ENCODE measurements at places on chromosomes 12 and 14.
A peak's percentile ranks its signal among the peaks of the same experiment; 100 is the strongest.

- DNase-seq, result no peak
Observed at GRCh38 chr12:30696486-30696885, 817 bp upstream of the IPO8 start.

DNA sequence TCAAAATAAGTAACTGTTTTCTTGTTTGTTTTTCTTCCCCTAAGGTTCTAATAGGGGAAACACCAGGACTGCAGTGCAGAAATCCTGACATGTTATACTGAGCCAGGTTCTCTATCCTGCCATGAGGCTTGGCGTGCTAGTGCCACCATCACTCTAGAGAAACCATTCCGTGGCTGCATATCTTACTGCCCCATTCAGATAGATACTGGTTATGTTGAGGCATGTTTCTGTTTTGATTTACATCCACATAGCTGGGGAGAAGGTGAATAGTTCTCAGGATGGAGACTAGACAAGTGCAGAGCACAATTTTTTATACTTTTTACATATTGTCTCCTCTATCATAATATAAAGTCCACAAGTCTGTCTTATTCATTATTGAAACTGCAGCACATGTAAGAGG, 11.5 kb downstream of the MAGOHB start:
- no peak for DNase-seq

- DNase-seq, result no peak
Observed at GRCh38 chr12:18932211-18932610, 194.3 kb downstream of the CAPZA3 start.

DNA sequence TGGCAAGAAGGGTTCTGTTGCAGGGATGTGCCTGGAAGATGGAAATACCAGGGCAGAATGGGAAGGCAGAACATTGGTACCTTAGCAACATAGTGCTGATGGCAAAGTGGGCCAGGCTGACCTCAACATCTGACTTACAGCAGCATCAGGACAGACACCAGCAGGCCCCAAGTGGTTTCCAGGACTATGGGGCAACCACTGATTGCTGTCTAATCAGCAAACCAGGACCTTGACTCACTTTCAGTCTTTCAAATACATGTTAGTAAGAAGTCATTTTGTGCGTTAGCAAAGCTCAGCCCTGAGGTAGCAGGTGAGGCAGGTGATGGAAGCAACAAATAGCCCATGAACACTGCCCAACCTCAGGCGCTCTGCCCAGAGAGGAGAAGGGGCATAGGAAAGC, 4.7 kb upstream of the SPTSSA start:
- no peak for DNase-seq

GRCh38 chr14:93566065-93566693, 135.4 kb downstream of the UNC79 start:
- DNase-seq, result no peak

- peak; percentile 100 for DNase-seq
Observed at GRCh38 chr12:6963016-6963731, 7.3 kb downstream of the PHB2 start.

- no peak for DNase-seq
Observed at GRCh38 chr14:77674931-77675330, 32.9 kb downstream of the ALKBH1 start.

DNA sequence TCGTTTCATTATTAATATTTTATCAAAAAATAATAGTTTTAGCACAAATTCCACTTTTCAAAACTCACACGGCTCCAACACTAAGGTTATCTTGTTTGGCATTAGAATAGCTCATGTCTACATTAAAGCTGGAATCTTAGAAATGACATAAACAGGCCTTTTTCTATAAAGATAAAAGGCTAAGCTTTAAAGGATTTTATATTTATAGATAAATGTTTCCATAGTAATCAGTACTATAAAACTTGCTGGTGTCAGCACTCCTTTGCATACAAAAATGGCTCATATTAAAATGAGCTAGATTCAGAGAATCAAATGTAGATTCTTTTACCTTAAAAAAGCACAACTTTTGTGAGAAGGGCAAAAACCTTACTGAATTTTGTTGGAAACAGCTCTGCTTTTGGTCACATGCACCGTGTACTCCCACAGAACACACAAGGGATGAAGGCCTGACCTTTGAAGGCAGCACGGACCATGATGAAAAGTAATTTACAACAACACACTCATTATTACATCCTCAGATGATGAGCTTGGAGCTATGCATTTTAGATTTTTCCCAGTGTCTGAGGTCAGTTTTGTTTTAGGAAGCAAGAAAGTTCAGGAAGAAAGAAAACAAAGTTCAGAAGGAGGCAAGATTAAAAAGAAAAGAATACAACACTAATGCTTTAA, 202.8 kb downstream of the BCAT1 start:
- no peak for DNase-seq

- no peak for DNase-seq
Observed at GRCh38 chr12:100017056-100017455, 32.3 kb upstream of the ANKS1B start.
